ENCODE measurements at places on chromosomes 6 and 20.

DNA sequence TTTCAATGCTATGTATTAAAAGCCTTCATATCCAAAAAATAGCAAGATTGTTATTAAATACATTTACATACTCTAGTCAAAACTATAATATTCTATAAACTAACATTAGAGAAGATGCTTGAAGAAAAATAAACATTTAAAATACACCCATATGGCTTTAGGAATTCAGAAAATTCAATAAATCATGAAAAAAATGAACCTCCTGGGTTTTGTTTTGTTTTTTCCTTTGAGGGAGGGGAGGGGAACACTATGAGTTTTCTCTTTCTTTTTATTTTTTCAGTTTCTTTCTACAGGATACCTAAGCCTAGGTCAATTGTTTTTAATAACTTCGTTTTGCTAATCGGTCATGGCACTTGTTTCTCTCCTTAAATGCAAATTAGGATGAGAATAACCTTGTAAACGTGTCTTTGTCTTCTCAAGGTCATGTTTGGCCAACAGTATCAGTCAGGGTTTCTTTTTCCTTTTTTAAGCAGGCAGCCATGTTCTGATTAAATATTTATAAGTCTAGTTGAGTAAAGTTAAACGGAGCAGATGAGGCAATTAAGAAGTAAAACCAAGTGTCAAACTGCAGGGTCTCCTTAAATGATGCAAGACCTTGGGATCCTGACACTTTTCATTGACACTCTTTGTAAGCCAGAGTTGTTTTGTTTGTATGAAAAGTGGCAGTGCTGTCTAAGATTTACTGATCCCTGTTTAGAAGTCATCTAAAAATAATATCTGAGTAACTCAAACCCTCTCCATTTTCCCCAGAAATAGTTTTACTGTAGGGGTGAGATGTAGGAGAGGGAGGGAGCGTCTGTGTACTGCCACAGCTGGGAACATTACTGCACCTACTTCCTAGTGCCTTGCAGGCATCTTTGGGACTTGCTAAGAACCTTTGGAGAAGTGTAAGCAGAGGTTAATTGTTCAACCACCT, 392.3 kb downstream of the PLCB1 start:
- no peak for DNase-seq

DNA sequence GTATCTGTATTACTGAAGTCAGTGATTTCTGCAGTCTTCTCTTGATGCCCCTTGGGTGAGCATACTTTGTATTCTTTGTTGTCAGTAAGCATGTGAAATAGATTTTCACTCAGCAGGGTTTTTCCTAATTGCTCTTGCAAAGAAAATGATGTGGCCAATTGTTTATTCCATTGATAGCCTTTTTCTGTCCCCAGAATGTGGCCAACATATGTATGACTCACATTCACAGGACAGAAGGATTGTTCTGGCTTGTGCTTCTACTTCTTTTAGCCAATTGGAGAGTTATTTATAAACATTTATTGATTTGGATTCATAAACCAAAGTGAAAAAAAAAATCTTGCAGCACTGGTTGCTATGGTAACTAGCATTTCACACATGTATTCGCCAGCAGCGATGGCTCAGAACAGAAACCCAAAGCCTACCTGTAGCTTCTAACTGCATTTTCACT, 54.4 kb upstream of the RBM24 start:
- DNase-seq: no peak

GRCh38 chr6:76057469-76057868, 15.0 kb downstream of the IMPG1 start:
- DNase-seq: no peak

DNA sequence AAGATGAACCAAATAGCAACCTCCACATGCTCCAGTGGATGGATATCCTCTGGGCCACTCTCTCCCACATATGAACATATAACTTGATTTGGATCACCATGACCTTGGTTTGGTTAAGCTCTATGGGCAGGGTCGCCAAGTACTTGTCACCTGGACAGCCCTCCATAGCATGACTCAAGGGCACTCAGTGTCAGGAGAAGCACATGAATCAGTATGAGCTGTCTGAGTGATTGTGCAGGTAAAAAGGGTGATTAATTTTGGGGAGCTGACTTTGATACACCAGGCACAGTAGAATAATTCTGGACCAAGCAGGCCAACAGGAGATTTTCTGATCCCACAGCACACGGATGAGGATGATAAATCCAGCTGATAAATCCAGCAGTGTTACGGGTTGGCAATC, 74.4 kb downstream of the OPRM1 start:
- no peak for DNase-seq

- DNase-seq: no peak
Observed at GRCh38 chr20:45588800-45589199, 9.7 kb upstream of the WFDC8 start.

GRCh38 chr6:148723484-148723883, 23.3 kb upstream of the UST start:
- DNase-seq: no peak

DNA sequence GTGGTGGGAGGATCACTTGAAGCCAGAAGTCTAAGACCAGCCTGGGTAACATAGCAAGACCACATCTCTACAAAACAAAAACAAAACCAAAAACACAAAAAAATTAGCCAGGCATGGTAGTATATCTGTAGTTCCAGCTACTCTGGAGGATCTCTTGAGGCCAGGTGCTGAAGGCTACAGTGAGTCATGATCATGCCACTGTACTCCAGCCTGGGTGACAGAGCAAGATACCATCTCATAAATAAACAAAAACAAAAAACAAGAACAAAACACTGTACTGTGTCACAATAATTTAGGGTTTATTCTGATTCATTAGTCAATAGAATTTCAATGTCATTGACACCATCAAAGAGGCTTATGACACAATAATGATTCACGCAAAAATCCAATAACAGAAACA, 1121.7 kb upstream of the MAP3K7 start:
- no peak for DNase-seq

DNA sequence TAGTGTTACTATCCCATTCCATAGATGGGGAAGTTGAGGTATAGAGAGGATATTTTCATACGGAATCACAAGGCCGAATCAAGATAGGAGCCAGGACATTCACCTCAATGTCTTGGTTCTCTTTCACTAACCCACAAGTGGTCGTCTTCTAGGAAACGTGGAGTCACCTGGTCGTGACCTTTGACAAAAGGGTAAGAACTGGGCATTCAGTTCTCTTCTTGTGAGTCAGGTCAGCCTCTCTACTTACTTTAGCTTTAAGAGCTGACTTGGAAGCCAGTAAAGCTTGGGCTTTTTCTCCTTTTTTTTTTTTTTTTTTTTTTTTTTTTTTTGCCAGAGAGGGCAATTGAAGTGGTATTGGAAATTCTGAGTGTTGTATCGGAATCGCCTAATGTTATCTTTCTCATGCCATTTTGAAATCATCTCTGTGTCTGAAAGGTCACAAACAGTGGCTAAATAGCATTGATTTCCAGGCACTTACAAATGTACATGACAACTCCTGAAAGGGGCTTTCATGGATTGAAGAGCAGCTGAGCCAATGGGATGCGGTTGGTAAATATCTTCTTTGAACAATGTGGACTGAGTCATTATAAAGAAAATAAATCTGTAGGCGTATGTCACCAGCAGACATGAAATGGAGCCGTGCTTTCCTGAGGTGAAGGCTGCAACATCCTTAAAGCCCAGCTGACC, 356.9 kb downstream of the KIF16B start:
- DNase-seq: no peak

GRCh38 chr6:71351190-71351589, 62.6 kb downstream of the OGFRL1 start:
- DNase-seq: no peak

DNA sequence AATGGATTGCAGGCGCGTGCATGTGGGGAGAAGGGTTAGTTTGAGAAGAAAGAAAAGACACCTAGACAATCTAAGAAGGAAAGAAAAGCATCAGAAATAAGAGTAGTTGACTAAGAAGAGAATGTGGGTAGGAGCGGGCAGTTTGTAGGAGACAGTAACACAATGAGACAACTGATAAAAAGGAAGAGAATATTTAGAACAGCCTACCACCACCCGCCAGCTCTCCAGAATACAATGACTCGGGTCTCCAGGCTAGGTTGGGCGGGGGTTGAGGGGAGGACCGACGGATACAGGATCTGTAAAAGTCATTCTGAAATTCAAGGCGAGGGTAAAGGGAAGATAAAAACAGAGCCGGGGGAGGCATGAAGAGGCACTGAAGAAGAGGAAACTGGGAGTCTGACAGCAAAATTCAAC, 712 bp downstream of the ABHD16A start:
- no peak for DNase-seq

DNA sequence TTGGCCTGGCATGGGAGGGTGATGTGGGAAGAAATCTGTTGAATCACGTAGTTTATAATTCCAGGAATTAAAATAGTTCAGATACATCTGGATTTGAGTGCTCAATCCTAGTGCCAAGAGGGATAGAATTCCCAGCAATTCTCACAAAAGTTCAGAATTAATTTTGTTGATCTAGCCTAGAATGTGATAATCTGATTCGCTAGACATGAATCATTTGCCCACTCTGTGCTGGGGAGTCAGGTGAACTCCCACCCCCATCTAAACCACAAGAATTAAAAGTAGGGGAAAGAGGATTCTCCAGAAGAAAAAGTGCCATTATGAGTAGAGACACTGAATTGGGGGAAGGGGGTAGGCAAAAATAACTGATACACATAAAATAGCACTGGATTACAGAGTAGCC, 85.0 kb downstream of the LIN28B start:
- DNase-seq: no peak

- peak; percentile 18 for DNase-seq
Observed at GRCh38 chr6:42075159-42075838, 25.0 kb downstream of the TAF8 start.

DNA sequence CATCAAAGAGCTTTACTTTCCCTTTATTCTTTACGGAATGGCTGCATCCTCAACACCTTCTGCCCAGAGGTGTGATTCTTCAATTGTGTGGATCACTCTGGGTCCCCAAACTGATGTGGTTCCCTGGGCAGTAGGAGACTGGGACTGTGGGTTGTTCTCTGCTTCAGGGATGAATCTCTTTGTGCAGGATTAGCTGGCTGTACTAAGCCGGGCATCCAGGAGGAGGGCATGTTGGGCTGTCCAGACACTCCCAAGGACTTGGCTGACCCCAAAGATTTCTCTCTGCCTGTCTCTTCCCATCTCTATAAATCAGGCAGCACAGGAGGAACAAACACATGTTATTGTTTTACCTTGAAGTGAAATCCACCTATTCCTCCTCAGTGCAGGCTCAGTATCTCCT, 15.3 kb downstream of the FARS2 start:
- no peak for DNase-seq

GRCh38 chr6:43171707-43172103, 636 bp downstream of the SRF start:
- peak; percentile 31 for DNase-seq

DNA sequence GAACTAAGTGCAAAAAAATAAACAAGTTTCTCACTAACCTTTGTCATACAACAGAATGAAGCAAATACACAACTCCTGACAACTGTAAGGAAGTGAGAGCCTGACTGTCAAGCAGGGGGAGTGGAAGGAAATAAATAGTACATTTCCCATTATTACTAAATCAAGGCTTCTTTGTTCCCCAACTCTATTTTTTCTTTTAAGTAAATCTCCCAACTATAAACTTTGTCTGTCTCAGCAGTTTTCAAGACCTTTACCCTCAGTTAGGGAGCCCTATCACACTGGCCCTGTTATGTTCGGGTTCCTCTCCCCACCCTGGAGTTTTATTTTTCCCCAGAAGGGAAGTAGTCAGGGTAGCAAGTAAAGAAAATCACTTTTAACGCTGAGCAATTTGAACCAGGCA, 24.1 kb upstream of the IPCEF1 start:
- DNase-seq: no peak
